NB4 (cell line): ENCODE measurements at places on chromosomes 6 and 20.

DNA sequence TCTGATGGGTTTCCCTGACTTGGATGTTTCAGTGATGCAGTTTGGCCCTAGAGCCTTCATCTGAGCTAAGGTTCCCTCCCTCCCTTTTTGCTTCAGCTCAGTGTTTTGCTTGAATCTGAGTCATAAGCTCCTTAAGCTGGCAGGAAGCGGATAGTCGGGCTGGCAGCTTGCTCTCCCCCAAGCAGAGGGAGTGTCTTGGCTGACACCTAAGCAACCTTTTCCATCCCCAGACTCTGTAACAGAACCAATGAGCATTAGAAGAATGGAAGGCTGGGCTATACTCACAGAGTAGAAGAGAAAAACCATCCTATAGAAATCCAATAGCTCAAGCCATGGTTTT lies 98.3 kb downstream of the HAO1 start:
- peak; percentile 2 for DNase-seq

- DNase-seq, result no peak
These were observed 310.9 kb downstream of the CDH4 start for GRCh38 chr20:61562897-61563504.

GRCh38 chr6:43199912-43200311 lies 17.9 kb downstream of the CUL9 start:
- no peak for DNase-seq

- no peak for DNase-seq
These were observed 55.1 kb downstream of the JAG1 start for GRCh38 chr20:10618611-10619245.

DNA sequence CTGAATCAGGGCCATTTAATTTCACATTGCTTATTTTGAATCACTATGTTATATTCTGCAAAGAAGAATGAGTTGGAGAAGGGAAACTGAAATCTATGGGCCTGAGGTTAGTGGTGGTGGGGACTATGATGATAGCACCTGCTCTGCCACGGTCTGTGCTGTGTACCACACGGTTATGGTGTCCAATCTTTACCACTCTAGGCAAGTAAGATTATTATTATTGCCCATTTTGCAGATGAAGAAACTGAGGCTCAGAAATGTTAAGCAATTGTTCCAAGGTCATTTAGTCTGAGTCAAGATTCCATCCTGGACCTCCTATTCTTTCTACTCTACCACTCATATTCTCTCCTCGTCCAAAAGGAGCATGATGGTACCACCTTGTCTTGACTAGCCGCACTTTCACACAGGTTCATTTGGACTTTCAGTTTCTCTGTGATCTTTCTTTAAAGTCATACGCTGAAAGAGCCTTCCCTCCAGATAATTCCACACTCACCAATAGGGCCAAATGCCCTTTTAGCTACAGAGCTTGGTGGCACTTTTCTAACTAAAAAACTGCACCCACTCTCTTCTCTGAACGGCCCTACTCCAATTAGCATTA lies 56.2 kb downstream of the GFOD1 start:
- no peak for DNase-seq
